NCI-H82 (cell line): ENCODE measurements at places on chromosomes 7 and 10.

DNA sequence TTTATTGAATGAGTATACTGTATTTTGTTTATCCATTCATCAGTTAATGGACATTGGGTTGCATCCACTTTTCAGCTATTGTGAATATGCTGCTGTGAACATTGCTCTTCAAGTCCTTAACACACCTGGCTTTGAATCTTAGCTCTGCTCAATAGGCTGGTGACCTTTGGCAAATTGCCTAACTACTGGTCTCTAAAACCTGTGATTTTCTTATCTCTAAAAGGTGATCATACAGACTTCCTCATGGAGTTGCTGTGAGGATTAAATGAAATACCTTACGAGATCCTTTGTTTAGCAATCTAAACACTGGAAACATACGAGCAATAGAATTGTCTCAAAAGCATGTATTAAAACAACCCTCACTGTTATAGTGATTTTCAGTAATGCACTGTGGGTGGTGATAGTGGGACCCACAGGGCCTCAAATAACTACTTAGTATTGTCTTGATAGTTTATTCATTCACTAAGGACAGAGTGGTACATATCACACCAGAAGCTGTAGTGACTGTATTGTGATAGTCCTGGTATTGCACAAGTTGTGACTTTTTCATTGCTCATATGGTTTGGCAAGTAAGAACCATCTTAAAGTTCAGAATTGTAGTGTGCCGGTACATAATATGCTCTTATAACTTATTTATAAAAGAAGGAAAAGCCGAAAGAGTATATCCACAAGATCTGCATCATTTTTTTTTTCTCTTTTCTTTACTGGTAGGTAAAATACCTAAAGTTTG lies 257.6 kb downstream of the EXOC4 start:
- DNase-seq, result no peak

- DNase-seq, result no peak
Observed at GRCh38 chr10:73113551-73113950, 3.3 kb downstream of the NUDT13 start.

DNA sequence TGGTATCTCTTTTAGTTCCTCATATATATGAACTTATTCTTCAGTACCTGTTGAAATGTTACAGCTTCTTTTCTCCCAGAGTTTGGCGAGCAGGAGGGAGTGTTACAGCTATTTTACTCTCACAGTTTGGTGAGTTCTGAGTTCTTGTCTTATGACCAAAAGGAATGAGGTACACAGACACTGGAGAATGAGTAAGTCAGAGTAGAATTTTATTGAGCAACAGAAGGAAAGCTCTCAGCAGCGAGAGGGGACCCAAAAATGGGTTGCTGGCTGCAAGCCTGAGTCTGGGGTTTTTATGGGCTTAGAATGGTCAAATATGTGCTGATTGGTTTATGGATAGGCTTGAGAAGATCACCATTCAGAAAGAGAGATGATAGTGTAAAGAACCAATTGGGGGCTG lies 175.2 kb downstream of the CDK14 start:
- DNase-seq, result no peak

GRCh38 chr7:14767716-14768425 lies 134.7 kb downstream of the DGKB start:
- DNase-seq, result no peak

- no peak for DNase-seq
Observed at GRCh38 chr7:90459888-90460287, 9.6 kb upstream of the PTTG1IP2 start.

- DNase-seq, result no peak
Observed at GRCh38 chr7:114148779-114149178, 230.0 kb upstream of the PPP1R3A start.

DNA sequence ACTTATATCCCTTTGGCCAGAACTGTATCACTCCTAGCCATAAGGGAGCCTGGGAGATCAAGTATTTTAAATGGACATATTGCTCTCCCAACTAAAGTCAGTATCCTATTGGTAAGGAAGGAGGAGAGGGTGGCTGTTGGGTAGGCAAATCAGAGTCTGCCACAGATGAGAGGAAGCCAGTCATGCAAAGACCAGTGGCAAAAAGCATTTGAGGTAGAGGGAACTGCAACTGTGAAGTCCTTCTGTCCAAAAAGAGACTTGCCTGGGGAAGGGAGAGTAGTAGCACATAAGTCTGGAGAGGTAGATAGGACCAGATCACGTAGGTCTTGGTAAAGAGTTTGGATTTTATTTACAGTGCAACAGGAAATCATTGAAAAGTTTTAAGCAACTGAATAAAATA lies 8.8 kb upstream of the CCNJ start:
- DNase-seq, result no peak

- no peak for DNase-seq
Observed at GRCh38 chr10:95500649-95501048, 60.5 kb downstream of the SORBS1 start.

- no peak for DNase-seq
Observed at GRCh38 chr7:29765490-29765889, 40.8 kb upstream of the WIPF3 start.

- DNase-seq, result no peak
Observed at GRCh38 chr7:137096607-137097006, 228.2 kb downstream of the CHRM2 start.

DNA sequence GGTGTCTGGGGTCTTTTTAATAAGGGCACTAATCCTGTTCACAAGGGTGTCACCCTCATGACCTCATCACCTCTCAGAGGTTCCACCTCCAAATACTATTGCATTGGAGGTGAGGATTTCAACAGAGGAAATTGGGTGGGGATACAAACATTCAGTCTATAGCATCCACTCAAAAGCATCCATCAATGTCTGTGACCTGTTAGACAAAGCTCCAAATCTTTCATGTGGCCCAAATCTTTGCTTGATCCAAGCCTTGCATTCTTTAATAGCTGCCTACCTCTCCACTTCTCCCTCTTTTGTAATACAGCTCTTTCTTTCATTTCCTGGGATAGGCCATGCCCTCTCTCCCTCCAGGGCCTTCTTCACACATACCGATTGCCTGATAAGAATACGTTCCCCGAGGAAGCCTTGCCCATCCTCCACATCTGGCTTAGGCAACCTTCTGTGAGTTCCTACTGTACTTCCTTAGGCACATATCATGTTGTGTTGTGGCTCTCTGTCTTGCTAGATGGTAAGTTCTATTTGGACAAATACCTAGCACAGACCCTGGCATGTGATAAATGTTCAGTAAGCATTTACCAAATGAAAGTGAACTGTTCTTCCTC lies 66.1 kb downstream of the CREM start:
- no peak for DNase-seq

DNA sequence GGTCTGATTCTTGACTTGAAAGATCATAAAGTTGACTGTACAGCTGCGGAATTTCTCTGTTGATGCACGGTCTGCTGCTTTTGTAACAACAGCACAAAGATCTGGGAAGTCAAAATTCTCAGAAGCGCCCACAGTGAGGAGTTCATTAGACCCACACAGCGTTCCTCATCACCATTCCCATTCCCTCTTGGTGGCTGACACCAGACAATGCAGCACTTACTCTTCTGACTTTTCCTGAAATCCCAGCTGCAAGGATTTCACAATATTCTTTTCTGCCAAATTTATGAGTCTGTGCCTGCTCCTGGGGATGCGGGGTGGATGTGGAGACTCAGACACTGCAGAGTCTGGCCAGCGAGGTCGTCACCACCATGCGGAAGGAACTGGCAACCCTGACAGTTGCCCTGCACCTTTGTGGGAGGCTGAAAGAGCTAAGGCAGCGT lies 233.9 kb downstream of the FANK1 start:
- DNase-seq, result no peak

DNA sequence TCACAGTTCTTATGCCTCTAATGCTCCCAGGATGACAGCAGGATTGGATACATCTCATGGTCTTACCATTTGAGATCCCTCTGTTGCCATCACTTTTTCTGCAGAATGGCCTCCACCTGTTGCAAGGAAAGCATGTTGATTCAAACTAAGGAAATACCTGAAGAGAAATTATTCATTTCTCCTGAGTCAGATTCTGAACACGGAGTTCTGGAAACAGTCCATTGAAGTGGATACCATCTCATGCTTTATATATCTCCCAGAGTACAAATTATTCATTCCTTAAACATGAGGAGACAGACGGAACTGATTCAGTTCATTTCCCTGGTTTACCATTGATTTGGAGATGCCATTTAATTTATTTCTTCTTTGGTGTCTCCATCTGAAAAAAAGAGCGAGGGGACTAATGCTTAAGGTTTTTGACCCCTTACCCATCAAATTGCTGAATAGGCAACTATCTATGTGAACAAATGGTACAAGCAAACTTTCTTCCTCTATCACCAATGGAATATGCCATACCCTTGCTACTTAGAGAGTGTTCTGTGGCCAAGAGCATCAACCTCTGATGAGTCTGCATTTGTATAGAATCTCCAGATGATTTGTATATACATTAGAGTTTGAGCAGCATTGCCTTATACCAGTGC lies 305.0 kb upstream of the LRGUK start:
- no peak for DNase-seq

DNA sequence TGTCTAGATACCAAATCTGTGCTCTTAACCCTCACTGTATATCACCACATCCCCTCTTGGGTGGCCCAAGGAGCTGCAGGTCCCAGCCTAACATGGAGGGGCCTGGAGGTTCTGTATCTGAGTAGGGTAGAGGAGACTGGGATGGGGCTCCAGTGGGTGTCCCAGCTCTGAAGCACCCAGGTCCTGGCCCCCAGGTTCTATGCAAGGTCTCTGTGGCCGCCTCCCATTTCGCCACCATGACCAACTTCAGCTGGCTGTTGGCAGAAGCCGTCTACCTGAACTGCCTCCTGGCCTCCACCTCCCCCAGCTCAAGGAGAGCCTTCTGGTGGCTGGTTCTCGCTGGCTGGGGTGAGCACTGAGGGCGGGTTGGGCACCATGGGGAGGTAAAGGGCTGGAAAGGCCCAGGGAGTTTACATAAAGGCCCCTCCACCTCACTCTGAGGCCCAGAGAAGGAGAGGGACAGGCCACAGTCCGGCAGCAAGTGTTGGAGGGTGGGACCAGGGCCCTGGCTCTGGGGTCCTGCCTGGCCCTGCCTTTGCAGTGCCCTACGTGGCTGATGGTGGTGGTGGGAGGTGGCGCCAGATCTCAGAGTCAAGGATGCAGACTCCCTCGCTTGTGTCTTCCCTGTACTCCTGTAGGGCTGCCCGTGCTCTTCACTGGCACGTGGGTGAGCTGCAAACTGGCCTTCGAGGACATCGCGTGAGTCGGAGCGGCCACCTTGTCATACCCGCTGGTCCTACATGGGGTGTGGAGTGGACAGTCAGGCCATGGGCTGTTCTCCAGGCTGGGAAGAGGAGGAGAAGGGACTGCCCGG lies 10.2 kb downstream of the GHRHR start:
- DNase-seq, result no peak

- DNase-seq, result no peak
Observed at GRCh38 chr10:17857040-17857439, 47.9 kb downstream of the MRC1 start.

GRCh38 chr7:25659841-25660240 lies 431.6 kb upstream of the NPVF start:
- no peak for DNase-seq

- DNase-seq, result no peak
Observed at GRCh38 chr7:100582041-100582579, 3.8 kb downstream of the LRCH4 start.

DNA sequence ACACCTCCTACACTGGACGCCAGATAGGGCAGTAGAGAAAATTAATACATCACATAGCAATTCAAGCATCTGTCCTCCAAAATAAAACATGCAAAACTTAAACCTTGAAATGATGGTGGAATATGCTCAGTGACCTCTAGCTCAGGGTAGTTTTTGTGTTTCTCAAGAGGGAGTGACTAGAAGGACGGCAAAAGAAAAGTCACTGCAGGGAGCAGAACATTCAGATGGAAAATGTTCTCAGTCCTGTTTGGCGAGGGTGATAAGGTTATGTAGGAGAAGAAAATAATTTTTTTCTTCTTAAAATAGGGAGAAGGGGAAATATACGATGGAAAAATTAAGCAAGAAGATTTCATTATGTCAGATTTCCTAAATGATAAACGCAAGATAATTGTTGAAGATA lies 50.9 kb downstream of the APBB1IP start:
- no peak for DNase-seq

- no peak for DNase-seq
Observed at GRCh38 chr7:148056406-148056805, 534.2 kb upstream of the C7orf33 start.

DNA sequence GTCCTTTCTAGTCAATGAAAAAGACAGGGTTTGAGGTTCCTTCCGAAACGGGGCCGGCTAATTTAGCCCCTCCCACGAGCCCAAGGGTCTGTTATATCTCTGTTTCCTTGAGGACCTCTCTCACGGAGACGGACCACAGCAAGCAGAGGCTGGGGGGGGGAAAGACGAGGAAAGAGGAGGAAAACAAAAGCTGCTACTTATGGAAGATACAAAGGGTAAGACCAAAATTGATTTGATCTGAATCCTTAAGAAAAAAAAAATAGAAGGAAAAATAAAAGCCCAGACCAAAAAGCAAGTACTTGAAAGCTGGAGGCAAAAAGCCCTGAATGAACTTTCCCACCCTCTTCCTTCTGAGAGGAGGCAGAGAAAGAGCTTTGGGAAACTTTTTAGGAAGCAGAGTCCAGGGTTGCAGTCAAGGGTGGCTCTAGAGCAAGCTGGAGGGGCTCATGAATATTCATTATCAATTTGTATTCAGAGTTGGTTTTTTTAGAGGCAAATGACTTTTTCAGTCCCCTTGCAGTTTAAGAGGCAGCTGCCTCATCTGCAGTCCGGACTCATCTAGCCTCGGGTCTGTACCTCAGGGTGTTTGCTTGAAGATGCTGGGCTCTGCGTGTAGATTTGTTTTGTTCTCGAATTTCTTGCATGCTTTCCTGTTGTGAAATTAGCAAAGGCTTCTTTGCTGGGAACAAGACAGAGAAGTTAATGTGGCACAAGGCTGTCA lies at the start of gene ENTPD1:
ENTPD1 (plus strand) TSS at position 123 of the 721 bp plus-strand sequence; CDS start at position 200, 77 bp downstream.
- DNase-seq, result no peak

DNA sequence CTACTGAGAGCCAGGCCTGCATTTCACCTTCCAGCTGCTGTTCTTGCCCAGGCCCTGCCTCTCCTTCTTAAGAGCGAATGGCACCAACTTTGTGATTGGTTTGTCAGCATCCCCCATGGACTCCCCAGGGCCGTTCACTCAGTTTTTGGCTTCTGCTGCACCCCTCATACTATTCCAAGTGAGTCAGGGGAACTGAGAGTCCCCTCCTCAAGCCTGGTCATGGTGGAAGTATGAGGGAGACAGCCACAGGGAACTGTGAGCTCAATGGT lies 62.4 kb upstream of the ANTXRL start:
- DNase-seq, result no peak

GRCh38 chr10:15739254-15739970 lies 19.7 kb upstream of the ITGA8 start:
- DNase-seq, result no peak

GRCh38 chr7:105015390-105015965 lies 1.5 kb downstream of the KMT2E start:
- peak; percentile 79 for DNase-seq

DNA sequence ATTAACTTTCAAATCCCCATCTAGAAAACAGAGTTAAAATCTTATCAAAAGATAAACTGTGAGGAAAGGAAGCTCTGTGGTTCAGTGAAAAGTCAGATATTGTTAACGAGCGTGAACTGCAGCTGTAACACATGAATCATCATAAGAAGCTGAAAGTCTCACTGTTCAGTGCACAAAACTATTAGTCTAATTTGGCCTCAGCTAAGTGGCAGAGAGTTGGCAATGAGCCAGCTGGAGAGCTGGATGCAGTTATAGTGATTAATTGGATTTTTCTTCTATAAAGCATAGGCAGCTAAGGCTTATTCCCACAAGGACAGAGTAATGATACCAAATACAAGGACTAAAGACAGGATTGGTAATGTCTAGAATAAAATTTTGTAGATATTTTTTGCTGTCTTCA lies 101.1 kb upstream of the ABCB5 start:
- DNase-seq, result peak; percentile 98

- DNase-seq, result no peak
Observed at GRCh38 chr10:116692225-116692624, 50.1 kb downstream of the HSPA12A start.
